ENCODE measurements at places on chromosomes 2 and 18.

DNA sequence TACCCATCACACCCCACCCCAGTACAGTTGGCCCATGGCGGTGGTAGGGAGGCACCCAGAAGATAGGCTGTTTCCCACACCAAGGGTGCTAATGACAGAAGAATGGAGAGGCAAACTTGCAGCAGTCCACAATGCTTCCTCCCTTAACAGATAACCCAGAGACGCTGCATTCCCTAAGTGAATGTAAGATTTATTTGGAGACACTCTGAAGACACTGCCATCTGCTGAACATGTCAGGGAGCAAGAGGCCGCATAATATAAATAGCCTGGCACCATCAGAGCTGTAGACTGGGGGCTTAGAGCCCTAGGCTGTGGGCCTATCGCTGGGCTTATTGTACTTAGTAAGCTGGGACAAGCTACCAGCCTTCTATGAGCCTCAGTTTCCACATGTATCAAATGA lies 2.2 kb upstream of the IWS1 start:
- no peak for DNase-seq

DNA sequence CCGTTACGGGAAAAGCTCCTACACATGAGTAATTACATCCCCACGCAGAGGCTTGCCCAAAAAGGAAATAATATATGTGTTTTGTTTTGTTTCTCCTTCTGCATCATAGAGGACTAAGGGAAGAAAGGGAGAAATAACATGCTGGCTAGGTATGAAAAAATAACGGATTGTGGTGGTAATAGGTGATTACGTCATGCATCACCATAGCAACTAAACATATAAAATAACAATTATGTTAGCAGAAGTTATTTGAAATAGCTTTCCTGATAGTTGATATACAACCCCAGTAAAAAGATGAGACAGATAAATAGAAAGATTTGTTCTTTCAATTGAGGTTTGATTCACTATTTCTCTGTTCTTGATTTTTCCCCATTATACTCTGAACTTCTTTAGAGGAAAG lies 518.0 kb downstream of the ZNF516 start:
- no peak for DNase-seq

GRCh38 chr2:201931951-201932350 lies 101.7 kb upstream of the FZD7 start:
- DNase-seq, result peak; percentile 37

DNA sequence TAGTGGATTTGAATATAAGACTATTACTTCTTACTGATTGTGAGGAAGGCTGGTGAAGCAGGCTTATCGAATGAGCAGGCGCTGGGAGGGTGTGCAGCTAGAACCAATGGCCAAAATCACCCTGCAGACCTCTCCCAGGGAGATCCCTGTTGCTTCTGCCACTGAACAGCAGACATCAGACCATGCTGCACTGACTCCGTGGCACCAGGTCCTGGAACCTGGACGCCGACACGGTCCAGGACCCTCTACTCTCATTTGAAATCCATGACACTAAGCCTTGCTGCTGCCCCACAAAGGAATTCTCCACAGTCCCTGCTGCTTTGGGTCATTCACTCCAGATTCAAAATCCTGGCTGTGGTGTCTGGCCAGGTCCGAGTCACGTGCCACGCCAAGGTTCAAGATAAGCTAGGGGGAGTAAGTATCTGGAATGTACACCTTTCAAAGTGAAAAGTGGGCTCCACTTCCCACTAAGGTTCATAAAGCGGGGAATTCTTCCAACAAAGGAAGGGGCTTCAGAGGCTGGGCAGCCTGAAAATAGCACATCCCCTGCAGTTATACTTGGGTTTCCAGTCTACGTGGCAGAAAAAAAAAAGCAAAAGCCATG lies 9.0 kb upstream of the YWHAQ start:
- DNase-seq, result no peak

- DNase-seq, result no peak
These were observed 148.4 kb downstream of the NBAS start for GRCh38 chr2:15412779-15413178.

- no peak for DNase-seq
These were observed 287.3 kb upstream of the SETBP1 start for GRCh38 chr18:44393406-44393805.

GRCh38 chr2:168604252-168604651 lies 148.2 kb downstream of the CERS6 start:
- DNase-seq, result no peak

DNA sequence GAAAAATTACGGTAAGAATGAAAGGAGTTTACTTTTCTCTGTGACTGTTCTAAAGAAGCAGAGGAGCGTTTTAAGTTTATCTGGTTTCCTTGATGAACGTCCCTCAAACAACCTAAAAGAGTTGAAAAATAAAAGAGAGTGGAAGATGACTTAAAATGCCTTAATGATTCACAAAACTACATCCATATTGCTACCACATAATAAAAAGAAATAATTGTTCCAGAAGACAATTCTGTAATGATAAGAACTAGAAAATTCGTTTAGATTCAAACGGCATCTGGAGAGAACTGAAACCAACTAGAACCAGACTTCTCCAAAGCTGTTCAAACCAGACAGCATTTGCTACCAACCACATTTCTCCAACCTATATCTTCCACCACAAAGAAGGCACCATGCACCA lies 68.1 kb downstream of the TEKT4 start:
- DNase-seq, result no peak

DNA sequence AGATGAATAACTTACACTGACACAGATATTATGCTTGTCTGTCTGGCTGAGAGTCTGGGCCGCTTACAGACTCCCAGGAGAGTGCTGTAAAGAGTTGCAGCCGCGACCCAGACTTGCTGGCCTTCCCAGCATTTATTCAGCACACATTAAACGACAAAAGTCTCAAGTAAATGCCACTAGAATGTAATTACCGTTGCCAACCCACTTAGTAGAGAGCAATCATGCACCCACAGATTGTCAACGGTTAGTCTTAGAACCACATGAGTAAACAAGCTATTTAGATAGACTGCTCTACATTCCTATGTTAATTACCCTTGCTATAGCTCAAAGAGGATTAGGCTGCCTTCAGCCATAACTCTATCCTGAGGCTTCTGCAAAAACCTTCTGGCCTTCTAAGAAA lies 47.8 kb upstream of the C2orf74 start:
- DNase-seq, result no peak

- no peak for DNase-seq
These were observed 70.9 kb downstream of the MAP3K20 start for GRCh38 chr2:173146590-173146989.
